ENCODE measurements at places on chromosomes 1 and 21.
A peak's percentile ranks its signal among the peaks of the same experiment; 100 is the strongest.

GRCh38 chr1:2840036-2840809 is 38.7 kb upstream of the TTC34 start:
- peak; percentile 41 for DNase-seq

- DNase-seq: no peak
These were observed 83.2 kb downstream of the APP start for GRCh38 chr21:26087223-26087918.

GRCh38 chr1:215345766-215346165 is 221.3 kb upstream of the KCTD3 start:
- no peak for DNase-seq

DNA sequence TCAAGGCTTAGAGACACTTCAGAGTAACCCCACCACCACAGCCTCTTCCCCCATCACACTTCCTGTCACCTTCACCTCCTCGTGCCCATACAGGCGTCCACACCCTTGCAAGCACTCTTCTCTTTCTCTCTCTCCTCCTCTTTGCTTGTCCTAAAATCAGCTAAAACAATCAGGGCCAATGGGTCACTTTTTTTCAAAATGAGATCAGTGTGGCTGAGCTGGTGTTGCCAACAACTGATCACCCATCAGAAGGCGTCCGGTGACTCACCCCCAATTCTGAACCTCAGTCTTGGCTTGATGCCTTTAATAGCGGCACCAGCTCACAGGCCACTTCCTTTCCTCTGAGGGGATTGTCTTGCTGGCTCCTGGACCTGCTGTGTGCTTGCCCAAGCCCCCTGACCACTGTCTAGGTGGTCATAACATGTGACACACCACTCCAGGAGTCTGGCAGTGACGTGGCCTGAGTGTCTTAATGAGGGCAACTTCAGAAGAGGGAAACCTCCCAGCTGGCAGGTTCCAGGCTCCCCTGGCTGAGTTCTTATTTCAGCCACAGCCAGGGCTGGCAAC is 1.6 kb downstream of the DRAXIN start:
- peak; percentile 21 for DNase-seq

GRCh38 chr1:153506386-153506785 is 29.4 kb downstream of the S100A6 start:
- no peak for DNase-seq

DNA sequence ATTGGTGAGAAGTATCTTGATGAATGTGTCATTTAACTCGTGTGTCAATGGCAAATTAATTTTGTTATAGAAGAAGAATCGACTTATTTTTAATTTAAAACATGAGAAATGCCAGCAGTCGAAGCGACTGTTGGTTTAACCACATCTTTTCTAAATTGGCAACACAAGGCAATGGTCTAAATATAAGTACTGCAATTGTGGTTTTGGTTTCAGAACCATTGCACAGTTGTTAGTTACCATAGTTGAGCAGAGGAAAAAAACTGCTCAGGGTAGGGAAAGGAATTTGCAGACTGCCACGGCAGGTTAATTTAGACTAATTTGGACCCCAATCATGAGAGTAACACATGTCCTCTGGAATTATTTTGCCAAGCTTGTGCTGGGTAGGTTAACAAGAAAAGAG is 185.6 kb upstream of the RUNX1 start:
- no peak for DNase-seq

DNA sequence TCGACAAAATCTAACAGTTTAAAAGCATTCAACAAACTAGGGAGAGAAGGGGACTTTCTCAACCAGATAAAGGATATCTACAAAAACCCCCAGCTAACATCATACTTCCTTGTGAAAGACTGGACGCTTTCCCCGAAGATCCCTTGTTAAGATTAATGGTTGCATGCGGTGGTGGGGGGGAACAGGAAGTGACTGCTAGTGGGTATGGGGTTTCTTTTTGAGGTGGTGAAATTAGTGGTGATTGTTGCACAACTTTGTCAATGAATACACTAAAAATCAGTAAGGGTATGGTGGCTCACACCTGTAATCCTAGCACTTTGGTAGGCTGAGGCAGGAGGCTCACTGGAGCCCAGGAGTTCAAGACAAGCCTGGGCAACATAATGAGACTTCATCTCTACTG is 26.9 kb upstream of the EYA3 start:
- DNase-seq: no peak

GRCh38 chr1:60864722-60865121 is 217.6 kb upstream of the NFIA start:
- no peak for DNase-seq

- no peak for DNase-seq
These were observed 463 bp upstream of the PRRC2C start for GRCh38 chr1:171484760-171485374.

GRCh38 chr1:58440696-58441095 is 105.8 kb downstream of the OMA1 start:
- no peak for DNase-seq

DNA sequence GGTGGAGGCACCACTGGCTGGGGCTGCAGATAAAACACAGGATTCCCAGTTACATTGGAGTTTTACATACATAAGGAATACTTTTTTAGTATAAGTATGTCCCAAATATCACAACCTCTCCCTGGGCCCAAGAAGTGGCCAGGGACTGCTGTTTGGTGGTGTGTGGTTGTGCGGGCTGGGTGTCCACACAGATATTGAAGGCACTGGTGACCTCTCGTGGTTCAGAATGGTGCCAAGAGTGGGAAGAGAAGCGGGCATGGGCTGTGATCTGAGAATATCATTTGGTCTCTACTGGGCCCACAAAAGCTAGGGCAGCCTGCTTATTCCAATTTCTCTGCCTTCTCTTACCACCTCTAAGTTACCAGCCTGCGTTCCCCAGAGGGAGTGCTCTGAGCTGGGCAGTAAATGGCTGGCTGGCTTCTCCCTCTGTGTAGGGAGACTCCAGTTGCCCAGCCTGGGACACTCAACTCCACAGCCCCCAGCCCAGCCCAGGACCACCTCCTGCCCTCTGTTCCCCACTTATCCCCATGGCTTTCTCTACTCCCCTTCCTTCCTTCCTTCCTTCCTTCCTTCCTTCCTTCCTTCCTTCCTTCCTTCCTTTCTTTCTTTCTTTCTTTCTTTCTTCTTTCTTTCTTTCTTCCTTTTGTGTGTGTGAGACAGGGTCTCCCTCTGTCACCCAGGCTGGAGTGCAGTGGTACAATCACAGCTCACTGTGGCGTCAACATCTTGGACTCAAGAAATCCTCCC is 42.8 kb upstream of the RD3 start:
- DNase-seq: no peak

DNA sequence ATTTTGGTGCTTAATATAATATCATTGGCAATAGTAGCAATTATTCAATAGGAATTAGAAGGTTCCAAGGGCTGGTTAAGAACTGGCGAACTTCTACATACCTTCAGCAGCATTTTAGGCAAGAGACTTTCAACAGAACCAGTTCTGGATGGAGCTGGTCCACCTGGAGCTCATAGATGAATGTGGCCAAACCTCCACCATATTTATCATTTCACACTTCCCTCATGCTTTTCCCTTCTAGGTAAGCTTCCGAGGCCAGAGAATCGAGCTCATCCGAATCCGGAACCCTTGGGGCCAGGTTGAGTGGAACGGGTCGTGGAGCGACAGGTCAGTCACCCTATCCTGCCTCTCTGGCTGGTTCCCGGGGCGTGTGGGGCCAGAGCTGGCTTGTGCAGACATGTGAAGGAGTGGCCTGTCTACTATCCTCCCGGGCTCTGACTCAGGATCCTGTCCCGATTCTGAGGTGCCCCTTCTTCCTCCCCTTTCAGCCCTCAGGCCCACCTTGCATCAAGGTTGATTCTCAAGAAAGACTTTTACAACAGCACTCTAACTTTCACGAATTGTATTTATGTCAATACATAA is 24.7 kb downstream of the CAPN9 start:
- no peak for DNase-seq

DNA sequence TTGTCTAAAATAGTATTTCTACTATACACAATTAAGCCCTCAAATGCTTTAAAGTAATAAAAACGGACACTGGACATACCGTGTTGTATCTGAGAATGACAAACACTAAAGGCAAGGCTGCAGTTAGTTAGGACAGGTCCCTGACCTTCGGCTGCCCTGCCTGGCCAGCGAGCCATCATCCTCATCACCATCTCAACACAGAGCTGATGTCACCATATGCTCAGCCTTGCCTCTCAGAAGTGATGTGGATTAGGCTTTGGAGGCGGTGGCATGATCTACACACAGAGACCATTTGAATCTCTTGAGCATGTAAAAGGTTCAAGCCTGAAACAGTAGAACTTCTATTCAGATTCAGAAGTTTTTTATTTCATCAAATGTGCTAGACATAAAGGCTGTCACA is 244.7 kb downstream of the SDCCAG8 start:
- DNase-seq: no peak

GRCh38 chr21:34811368-34811767 is 142.6 kb downstream of the CLIC6 start:
- no peak for DNase-seq

DNA sequence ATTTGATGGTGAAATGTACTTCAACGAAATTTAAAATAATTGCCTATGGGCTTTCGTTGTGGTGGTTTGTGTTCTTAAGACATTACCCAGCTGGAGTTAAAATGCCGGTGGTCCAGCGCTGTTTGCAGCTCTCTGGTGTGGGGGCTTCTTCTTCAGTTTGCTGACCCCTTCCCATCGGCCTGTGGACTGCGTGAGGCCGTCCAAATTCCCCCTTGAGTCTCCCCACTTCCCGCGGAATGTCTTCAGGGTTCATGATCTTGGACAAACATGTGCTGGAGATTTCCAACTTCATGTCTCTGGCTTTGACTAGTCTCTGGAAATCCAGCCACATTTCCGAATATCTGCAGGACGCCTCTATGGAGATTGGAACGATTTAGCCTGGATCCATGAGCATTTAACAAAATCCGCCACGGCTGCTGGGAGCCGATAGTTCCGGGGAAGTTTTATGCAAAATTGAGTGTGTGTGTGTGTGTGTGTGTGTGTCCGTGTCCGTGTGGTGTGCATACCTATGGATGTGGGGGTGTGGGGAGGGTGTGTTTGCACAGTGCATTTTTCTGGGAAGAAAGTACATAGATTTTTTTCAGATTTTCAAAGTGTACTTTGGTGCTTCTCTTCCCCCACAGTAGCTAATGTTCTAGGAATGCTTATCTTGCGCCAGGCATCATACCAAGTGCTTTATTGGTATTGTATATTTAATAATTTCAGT is 117.2 kb downstream of the PCP4 start:
- no peak for DNase-seq

DNA sequence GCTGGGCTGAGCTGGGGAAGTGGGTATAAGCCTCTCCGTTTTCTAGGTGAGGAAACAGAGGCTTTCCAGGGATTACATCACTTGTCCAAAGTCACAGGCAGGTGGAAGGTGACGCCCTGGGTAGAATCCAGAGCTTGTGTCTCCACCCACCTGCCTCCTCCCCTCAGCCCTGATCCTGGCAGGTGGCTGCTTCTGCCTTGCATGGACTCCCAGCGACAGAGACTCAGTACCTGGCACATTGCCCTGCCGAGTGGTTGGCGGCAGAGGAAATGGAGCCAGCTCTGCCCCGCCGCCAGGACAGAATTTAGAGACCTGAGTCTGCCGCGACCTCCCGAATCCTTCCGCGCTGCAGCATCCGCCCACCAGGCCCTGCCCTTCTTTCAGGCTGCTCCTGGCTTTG is 2.1 kb downstream of the PLA2G2E start:
- no peak for DNase-seq

DNA sequence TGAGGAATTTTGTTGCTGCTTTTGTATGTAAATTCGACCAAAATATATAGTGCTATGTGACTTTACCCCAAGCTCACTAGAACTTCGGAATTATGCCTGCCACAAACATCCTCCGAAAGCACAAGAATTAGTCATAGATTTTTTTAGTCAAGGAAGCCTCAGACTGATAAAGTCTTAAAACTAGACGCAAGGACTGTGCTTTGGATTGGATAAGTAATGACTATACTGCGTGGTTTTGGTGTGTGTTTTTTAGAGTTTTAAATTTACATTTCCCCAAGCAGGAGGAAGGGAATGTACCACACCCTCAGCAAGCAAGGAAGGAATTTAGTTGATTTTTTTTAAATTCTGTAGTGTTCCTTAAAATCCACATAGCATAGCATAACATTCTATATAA is 10.3 kb downstream of the WLS start:
- DNase-seq: no peak

GRCh38 chr1:246151796-246152434 is 355.2 kb downstream of the SMYD3 start:
- DNase-seq: no peak

- DNase-seq: no peak
These were observed 2.2 kb downstream of the SLFNL1 start for GRCh38 chr1:41019353-41019745.

DNA sequence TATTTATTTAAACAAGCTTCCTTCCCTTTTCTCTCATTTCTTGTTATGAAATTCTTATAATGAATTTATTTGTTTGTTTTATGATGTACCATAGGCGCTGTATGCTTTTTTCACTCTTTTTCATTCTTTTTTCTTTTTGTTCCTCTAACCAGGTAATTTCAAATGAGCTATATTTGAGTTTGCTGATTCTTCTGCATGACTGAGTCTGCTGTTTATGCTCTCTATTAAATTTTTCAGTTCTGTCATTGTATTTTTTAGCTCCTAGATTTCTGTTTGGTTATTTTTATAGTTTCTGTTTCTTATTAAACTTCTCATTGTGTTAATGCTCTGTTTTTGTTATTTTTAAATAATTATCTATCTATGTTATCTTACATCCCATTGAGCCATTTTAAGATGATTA is 232.4 kb downstream of the LHX8 start:
- DNase-seq: no peak

DNA sequence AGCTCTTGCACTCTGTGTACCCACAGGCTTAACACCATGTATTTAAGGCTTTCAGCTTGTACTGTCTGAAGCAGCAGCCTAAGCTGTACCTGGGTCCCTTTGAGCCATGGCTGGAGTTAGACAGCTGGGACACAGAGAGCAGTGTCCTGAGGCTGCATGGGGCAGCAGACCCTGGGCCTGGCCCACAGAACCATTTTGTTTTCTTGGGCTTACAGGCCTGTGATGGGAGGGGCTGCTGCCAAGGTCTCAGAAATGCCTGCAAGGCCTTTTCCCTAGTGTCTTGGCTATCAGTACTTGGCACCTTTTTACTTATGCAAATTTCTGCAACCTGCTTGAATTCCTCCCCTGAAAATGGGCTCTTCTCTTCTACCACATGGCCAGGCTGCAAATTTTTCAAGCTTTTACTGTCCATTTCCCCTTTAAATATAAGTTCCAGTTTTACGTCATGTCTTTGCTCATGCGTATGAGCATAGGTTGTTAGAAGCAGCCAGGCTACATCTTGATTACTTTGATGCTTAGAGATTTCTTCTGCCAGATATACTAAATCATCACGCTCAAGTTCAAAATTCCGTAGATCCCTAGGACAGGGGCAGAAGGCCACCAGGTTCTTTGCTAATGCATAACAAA is 143.9 kb downstream of the CLEC20A start:
- no peak for DNase-seq

Data from stimulated activated CD8-positive, alpha-beta memory T cell treated with anti-CD3 and anti-CD28 coated beads, Interleukin-4, amount 100 ng/mL, for 1 hour (primary cell).